ENCODE measurements at places on chromosomes 2 and 18.

GRCh38 chr2:57549642-57550102 lies 496.9 kb upstream of the VRK2 start:
- DNase-seq: no peak

- no peak for DNase-seq
These were observed 2.7 kb downstream of the CCDC88A start for GRCh38 chr2:55416786-55417568.

GRCh38 chr18:70489986-70490933 lies 201.4 kb downstream of the SOCS6 start:
- peak; percentile 40 for DNase-seq

GRCh38 chr2:47029737-47030524 lies 114.3 kb upstream of the MCFD2 start:
- no peak for DNase-seq

GRCh38 chr2:75403991-75404428 lies 156.7 kb downstream of the EVA1A start:
- no peak for DNase-seq

GRCh38 chr2:120483355-120483754 lies 137.4 kb downstream of the INHBB start:
- no peak for DNase-seq

GRCh38 chr18:44036501-44036900 lies 644.2 kb upstream of the SETBP1 start:
- DNase-seq: no peak

GRCh38 chr2:37350034-37350433 lies 5.6 kb downstream of the QPCT start:
- DNase-seq: peak; percentile 80

GRCh38 chr2:177029901-177030300 lies 182.7 kb upstream of the HNRNPA3 start:
- no peak for DNase-seq

DNA sequence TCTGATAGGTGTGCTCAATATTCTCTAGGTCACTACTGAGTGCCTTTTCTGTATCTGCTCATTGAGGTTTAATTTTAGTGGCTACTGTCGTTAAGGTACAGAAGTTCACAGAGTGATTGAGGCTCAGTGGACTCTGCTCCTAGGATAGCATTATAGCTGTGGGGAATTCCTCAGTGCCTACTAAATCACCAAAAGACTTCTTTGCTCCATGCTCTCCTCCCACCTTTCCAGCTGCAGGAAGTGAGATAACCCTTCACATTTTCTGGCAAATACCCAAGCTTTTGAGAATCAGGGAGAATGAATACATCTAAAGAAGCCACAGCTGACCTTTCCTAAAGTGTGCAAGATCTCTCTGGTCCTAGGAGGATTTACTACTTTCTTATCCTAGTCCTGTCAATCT lies 95.2 kb upstream of the FSIP2 start:
- DNase-seq: no peak

- DNase-seq: peak; percentile 44
These were observed 1.1 kb downstream of the IGFBP5 start for GRCh38 chr2:216694082-216694825.

DNA sequence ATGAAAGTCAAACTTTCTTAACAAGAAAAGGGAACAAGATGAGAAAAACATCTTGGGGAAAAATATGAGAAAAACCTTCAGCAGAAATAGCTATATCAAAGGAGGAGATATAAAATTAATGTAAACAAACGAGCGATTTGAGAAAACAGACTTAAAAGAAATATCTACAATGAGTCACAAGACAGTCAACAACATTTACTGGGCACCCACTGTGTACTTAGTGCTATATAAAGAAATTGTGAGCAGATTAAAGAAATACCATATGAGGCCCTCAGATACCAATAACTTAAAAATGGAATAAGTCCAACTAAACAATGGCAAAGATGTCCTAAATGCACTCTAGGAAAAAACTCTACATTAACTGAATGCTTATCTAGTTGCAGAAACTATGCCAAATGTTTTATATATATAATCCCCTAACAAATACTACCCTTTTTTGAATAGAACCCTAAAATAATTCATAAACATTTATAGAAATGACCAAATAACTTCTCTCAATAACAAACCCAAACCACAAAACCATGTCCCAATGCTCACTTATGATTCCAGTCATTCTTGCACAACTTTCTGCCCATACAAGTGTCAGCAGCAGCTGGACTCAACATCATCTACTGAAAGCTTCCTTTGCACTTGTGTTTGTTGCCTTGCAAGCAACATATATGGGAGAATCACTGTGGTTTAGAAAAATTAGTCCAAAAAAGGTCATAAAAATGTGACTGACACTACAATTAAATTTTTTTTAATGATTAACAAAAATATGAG lies 83.5 kb downstream of the COBLL1 start:
- DNase-seq: no peak

DNA sequence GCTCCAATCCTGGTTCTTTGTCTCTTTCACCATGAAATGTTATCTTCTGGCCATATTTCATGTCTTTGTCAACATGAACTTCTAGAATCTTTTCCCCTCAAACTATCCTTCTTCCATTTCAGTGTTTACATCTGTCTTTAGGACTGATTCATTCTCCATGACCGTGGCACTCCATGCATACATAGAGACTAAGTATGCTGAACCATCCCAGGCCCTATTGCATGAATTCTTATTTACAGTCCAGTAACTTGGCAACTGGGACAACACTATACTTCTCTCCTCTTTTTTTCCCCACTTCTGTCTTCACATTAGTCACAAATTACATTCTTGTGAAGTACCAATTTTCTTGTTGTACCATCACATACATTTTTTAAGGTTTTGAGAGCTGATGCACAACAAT lies 109.8 kb upstream of the GALNT13 start:
- no peak for DNase-seq

DNA sequence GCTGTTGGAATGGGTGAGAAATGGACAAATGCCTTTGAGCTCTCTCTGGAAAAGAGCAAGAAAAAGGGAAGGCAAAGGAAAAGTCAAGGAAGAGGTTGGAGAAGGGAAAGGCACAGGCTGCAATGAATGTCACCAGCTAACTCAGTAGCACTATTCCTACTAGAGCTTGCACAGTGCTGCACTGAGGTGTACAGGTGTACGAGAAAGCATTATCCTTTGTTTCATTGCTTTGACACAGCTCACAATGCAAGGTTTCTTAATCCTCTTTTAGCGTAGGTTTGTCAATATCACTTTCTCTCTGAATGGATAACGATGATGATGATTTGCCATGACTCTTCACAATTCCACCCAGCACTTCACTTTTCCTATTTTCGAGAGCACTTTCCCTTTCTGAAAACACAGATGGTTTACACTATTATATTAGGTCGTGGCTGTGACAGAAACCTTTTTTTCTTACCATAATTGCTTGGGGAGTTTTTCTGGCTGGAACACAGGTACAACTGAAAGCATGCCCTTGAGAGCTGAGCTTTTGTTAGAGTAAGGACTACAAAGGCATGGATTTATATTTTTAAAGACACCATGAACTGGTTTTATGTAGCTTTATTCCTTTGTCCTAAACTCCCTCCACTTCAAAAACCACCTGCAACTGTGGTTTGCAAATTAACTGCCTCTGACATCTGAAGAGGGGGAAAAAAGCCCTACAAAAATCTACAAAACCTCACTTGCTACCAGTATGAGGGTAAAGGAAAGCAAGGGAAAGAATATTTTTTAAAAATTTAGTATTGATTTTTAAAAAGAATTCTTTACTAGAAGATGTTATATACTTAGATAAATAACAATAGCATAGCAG lies 265.5 kb downstream of the TGIF1 start:
- peak; percentile 100 for DNase-seq

DNA sequence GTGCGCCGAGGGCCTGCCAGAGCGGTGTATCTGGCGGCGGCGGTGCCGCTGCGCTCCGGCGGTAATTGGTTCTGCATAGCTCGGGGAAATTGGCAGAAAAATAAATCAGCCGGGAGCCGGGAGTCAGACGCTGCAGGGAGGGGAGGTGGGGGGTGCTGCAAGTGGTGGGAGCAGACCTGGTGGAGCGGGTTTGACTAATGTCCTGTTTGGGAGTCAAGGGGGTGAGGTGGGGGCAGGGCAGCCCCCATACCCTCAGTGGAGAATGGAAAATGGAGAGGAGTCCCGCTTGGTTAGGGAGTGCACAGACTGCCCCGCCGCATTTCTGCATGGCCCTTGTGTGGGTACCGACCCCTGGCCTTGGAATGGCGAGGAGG lies 107.3 kb downstream of the DYSF start:
- no peak for DNase-seq

DNA sequence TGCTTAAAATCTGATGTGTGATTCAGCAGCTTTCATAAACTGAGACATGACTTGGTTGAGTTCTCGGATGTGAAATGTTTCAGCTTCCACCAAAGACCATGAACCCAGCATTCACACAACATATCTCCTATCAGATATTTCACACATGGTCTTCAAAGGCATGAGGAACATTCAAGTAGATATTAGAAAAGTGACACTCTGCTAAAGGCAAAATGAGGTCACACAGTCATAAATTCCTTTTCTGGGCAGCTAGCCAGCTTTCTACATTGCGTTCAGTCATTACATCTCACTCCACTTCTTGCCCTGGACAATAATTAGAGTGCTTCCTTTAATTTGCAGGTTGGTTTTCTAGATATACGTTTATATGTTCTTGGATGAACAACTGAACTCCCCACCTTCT lies 96.7 kb downstream of the GAREM1 start:
- DNase-seq: peak; percentile 59

DNA sequence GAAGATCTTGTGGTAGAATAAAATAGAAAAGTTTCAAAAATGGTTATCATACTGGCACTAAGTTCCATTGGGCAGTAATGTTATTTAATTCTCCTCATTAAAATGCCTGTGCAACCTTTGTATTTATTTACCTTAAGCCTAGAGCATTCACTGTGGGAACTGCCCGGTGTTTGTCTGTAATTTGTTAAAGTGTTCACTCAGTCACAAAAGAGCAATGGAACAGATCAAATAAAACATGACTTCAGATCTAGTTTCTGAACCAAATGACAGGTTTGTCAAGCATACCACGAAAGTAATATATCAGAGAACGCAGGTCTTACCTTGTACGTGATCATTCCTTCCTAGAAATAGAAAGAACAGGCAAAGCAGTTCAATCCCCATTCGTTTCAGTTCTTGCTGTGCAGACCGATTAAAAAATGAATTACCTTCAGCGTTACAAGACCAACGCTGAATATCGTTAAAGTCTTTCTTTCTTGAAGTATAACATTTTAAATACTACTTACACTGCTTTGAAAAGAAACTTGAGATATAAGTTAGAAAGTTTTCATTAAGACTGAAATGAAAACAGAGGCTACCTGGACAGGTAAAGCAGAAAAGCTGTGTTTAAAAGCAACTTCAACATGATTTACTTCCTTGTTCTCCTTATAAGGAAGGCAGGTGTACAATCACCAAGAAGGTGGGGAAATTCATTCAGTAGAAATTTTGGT lies at the start of gene ITGB6:
TSS of gene ITGB6 (minus strand) at position 590 of the 707 bp plus-strand sequence. CDS start at position 381, 209 bp downstream.
- DNase-seq: no peak

DNA sequence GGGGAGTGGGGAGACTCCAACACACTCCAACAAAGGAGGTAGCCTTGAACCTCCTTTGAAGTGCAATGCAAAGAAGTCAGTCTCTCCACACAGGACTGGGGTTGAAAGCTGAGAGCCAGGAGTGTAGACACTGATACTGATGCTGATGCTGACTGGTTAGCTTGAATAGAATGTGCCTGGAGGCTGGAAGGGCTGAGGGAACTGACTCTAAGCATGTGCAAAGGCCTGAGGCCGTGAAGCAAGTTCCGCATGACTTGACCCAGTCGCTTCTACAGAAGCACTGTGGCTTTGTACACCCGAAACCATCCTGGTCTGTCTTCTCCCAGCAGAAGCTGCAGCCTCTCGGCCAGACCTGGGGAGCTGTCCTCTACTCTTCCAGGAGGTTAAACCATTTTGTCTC lies 10.4 kb downstream of the FOXI3 start:
- DNase-seq: no peak

GRCh38 chr18:63022429-63023022 lies 297.0 kb downstream of the BCL2 start:
- DNase-seq: no peak

DNA sequence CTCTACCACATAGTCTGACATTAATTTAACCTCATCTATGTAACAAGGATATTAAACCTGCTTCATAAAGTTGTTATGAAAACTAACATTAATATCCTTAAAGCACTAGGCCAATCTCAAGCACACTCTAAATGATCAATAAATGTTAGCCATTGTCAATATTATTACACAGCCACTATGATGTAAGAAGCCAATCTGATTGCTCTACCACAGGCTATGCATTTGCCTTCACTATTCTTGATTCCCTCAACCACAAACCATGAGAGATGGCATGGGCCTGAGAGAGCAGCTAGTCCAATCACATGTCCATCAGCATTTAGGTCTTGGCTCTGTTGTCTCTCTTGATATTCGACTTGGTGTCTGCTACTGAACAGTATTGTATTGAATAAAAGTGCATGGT lies 4.2 kb downstream of the SLC25A12 start:
- no peak for DNase-seq

DNA sequence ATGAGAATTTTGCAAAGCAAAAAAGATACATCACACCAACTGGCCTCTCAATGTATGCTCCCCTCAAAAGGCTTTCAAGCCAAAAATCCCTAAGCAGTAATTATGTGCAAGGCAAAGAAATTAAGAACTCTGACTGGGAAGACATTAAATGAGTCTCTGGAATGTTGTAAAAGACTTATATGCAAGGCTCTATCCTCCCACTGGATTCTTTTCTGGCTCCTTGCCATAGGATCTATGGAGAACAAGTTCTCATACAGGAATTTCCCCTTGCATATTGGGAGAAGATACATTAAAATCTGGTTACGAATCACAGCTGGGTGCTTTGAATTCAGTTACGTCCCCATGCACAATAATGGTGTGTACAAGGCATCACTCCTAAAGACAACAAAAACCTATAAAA lies 73.4 kb upstream of the ATL2 start:
- no peak for DNase-seq
